ENCODE measurements at places on chromosomes 2 and 18.
A peak's percentile ranks its signal among the peaks of the same experiment; 100 is the strongest.

DNA sequence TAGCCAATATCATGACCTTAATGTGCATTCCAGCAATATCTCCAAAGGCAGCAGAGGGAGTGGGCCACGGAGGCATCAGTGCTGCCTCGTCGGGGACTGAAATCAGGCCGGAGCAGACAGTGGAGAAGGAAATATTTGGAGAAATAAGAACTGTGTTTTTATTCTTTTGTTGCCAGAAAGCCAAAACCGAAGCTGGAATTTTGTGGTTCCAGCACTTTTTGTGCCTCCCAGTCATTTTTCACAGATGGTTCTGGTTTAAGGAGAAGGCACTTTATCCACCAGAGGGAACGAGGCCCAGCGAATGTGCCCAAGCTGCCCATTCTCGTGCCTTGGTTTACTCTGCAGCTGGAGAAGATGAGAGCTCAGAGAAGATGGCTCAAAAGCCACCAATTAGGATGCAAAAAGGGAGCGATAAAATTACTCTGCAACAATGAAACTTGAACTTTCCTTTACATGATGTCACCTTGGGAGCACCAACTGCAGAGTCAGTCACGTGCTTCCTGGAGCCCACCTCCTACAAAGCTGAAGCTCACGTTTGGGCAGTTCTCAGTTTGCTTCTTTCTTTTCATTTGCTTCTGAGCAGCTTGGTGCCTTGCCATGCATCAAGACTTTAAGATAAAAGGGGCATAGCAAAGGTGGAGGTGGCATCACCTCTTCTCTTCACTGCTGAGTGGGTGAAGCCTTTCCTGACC lies 288.7 kb downstream of the LPIN1 start:
- no peak for DNase-seq

DNA sequence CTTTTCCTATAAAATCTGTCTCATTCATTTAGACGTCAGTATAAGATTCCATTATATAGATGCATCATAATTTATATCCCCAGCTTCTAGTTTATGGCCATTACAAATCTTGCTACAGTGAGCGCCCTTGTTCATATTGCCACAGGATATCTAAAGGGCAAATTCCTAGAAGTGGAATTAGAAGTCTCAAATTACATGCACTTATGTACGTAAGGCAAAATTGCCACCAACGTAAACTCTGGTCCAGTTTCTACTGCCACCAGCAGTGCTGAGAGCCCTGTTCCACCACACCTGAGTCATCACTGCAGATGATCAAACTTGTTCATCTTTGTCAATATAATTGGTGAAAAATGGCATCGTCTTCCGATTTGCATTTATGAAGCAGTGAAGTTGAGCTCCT lies 90.9 kb upstream of the ID2 start:
- peak; percentile 15 for DNase-seq

DNA sequence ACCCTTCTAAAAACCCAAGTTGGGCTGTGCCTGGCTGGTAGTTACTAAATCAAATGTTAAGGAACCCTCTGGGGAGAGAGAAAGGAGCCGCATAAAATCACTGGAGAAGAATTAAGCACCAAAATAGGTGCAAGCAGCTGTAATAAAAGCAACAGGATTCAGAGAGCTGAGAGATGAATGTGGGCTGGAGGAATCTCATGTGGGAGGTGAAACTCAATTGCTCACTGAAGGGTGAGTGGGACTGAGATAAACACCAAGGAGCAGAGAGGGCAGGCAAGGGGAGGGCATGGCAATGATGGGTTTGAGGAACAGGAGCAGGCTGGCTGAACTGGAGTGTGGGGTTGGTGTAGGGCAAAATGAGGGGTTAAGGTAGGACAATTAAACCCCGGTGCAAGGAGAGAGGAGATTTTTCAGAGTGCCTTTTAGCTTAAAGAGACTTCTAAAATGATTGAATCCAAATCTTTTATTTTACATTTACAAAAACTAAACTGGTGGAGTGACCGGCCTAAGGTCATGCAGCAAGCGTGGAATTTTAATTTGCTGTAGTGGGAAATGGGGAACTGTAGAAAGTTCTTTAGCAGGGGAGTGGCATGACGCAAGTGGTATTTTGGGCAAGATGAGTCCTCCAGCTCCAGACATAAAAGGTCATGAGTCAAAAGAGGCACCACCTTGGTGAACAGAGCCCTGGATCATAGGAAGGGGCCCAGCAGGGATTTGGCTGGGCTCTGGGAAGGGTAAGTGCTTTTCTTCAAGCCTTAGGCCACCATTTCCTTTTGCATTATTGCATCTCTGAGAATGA lies 10.5 kb downstream of the PLB1 start:
- DNase-seq = no peak

GRCh38 chr2:205024822-205025518 lies 479.7 kb downstream of the PARD3B start:
- no peak for DNase-seq

DNA sequence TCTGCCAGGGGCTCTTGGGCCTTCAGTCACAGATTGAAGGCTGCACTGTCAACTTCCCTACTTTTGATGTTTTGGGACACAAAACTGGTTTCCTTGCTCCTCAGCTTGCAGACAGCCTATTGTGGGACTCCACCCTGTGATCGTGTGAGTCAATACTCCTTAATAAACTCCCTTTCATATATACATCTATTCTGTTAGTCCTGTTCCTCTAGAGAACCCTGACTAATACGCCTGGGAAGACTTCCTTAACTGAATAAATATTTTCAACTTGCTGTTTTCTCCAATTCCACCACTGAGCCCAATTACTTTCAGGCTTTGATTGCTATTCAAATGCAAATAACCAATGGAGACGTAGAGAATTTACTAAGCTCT lies 61.4 kb upstream of the CCDC195 start:
- no peak for DNase-seq

Data from NCI-H1930 (cell line).